Right renal pelvis (tissue), 4 donors: ENCODE measurements at places on chromosomes 3 and 15. TPM values are rescaled to one million over a fixed set of nuclear protein-coding genes. Genes with fewer than 3 reads are reported as not detected.

Gene CMTM8
- 13.8 TPM for polyA plus RNA-seq

DNA sequence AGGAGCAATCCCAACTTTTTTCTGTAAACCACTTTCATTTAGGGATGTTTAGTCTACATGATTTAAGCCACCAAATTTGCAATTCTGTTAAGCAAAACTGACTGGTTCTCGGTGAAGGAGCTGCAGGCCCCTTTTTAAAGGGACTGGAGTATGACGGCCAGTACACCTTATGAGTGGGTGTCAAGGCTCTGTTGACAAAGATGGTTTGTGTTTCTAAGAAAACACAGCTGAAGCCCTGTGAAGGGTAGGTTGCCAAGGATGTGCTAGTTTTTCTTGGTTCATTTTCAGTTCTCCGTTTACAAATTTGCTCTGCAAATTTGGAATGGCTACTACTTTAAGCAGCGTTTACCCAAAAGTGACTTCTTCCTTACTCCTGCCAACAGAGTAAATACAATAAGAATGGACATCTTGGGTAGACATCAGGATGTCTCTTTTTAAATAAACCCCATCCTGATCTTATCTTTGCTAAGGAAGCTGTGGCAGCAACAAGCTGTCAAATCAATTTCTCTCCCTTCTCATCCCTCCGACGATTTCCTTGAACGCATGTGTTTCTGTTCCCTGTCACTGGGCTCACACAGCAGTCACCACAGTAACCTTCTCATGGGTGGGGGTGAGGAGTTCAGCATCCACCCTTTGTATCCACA is 58.2 kb upstream of the CMTM8 start:
- no peak for DNase-seq

Gene CORO2B
- 27.9 TPM for polyA plus RNA-seq

DNA sequence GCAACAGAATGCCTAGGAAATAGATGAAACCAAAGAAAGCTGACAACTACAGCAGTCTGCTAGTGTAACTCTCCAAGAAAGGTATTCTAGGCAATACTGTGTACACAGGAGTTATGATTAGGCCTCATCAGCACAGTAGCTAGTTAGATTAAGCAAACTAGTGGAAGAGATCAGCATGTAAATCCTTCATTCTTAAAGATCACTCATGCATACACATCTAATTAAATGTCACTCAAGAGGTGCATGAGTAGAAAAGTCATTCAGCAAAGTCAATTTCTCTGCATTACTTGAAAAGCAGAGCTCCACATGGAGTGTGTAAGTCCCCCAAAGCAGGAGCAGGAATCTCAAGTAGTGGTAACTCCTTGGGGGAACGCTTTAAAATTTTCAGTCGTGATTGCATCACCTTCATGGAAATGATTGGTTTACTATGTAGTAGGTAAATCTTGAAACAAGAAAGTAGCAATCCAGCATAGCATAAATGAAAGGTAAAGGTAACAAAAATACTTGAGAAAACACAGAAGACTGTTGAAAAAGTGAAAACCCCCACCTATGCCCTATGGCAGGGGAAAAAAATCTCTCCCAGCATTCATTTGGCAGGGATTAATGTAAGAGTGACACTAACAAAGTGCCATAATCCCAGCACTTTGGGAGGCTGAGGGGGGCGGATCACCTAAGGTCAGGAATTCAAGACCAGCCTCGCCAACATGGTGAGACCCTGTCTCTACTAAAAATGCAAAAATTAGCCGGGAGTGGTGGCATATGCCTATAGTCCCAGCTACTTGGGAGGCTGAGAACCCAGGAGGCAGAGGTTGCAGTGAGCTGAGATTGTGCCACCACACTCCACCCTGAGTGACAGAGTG is 29.4 kb upstream of the PPIB start:
- DNase-seq = no peak

Gene ITGB5
- 106 TPM for polyA plus RNA-seq

DNA sequence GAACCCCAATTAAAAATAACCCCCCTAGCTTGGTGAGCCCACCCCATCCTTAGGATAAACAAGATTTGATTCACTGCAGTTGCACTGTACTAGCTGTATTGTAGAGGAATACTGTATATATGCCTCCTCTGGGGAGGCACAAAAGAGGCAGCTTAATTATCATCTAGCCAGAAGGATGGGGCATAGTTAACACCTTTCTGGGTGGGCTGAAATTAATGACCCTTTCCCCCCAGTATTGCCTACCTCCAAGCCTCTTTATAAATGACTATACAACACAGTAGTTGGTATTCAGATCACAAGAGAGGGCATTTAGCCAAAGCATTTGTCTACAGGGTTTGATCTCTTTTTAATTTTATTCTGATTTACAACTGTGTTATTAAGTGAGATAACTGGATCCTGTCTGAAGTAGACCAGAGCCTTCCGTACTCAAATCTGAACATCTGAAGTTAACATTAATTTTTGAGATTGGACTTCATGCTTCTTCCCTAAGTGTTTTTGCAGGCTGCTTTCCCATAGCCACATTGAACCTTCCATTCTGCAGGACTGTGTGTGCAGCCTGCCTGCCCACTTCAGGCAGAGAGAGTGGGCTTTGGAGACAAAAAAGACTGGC is 807.0 kb upstream of the ARRDC4 start:
- DNase-seq = no peak

Gene ZNF502
- polyA plus RNA-seq = 13.6 TPM

DNA sequence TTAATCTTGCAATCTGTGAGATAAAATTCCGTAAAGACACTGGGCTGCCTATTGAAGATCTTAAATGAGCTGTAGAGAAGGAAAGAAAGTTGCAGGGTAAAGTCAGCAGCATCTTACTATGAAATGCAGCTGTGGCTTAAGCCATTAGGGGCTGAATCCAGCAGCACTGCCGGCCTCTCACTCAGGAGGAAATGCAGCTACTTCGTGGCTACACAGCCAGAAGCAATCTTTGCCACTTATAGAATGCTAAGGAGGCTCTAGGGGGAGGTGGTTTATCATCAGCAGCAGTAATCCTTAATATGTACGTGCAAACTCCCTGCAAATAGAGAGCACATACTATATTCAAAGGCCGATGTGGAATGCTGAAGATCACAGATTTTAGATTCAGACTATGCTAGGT is 19.1 kb upstream of the MCTP2 start:
- no peak for DNase-seq

- DNase-seq = peak; percentile 22
Observed at GRCh38 chr15:80660119-80660518, 35.0 kb upstream of the ABHD17C start.

GRCh38 chr3:63954182-63954581 is 42.0 kb upstream of the SCAANT1 start:
- DNase-seq = no peak

Gene CFAP91
- 24.1 TPM for polyA plus RNA-seq

DNA sequence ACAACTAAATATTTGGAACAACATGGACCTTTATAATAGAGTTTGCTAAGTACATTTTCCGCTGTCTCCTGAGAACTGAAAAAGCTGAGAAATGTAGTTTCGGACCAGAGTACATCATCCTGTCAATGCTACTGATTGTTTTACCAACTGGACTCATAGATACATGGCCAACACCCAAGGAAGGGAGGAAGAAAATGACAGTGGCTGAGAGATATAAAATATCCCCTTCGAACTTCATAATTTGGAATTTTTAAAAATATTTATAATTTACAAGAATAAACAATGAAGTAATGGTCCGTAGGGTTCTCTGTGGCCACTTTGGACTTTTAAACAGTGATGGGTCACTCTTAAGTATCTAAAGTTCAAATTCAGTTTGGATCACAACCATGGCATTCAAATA is 1042.7 kb downstream of the MCTP2 start:
- no peak for DNase-seq

Gene C3orf20
- polyA plus RNA-seq = 0.24 TPM

DNA sequence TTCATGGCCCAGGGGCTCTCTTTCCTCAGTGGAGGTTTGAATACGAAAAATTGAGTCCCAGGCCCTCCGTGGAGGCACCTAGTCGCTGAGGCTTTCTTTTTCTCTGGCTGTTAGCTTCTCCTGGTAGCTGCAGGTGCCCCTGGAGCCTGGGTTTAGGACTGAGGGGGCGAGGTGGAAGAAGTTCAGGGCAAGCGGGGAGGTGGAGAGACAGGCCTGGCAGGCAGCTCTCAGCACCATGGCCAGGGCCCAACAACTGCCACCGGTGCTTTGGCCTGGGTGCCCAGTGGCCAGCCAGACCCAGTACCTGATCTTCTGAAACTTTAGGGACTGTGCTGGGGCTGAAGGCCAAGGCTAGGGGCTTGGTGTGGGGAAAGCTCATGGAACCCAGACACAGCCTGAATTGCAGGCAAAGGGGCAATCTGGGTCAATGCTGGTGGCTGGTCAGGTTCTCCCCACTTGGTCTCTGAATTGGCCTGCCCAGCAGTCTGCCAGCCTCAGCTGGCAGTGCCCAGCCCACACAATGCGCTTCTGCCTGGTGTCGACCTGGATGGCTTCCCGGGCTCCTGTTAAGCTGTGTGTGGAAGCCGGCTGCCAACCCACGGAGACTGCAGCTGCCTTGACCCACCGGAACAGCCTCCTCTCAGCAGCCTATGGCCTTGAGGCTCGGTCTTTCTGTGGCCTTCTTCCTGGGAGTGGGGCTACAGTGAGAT is 30.3 kb upstream of the POLG start:
- DNase-seq = no peak

GRCh38 chr3:178588628-178589027 is 52.4 kb downstream of the KCNMB2 start:
- no peak for DNase-seq

Gene SI
- polyA plus RNA-seq = not detected

Gene RPL22L1
- polyA plus RNA-seq = 61.2 TPM

- DNase-seq = no peak
Observed at GRCh38 chr3:37712421-37712820, 149.3 kb upstream of the CTDSPL start.

- no peak for DNase-seq
Observed at GRCh38 chr3:151630938-151631441, 102.7 kb upstream of the AADACL2 start.

DNA sequence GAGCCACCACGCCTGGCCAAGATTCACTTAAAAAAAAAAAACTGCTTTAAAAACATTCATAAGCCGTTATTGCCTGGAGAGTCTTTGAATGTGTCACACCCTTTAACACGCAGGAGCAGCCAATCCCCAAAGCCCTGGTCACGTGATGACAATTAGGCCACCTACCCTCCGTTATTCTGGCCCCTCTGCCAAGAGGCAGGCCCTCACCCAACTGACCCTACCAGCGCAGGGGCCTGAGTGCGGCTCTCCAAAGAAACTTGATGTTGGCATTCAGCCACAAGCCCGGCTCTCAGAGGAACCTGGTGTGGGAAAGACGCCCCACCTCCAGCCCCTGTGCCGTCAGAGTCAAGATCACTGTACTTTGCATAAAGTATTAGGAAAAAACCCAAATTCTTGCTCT is 11.6 kb upstream of the MUC4 start:
- no peak for DNase-seq

GRCh38 chr3:194076475-194076874 is 59.5 kb upstream of the HES1 start:
- DNase-seq = no peak

Gene ADAMTS9
- 140 TPM for polyA plus RNA-seq

Gene CLRN1
- not detected for polyA plus RNA-seq

Gene TASOR
- 77.5 TPM for polyA plus RNA-seq

DNA sequence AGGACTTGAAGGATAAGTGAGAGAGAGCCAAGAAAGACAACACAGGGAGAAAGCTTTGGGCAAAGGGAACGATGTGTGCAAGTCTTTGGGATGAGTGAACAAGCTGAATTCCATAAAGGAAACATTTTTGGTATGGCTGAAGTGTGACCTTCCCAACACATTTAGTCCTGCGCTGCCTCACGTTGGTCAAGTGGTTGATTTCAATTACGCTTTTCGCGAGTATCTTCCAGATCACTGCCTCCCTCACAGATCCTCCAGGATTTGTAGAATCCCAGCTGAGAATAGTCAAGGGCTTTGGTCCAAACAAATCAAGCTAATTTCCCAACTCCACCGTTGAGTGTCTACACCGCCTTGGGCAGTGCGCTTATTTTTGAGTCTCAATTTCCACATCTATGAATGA is 338.4 kb upstream of the ADAMTS9 start:
- DNase-seq = no peak

Gene MUSTN1
- polyA plus RNA-seq = 0.62 TPM

Gene C3orf22
- 0.23 TPM for polyA plus RNA-seq

- DNase-seq = no peak
Observed at GRCh38 chr15:59543721-59544547, 67.6 kb upstream of the GCNT3 start.
